ENCODE measurements at places on chromosomes 6 and 20.

DNA sequence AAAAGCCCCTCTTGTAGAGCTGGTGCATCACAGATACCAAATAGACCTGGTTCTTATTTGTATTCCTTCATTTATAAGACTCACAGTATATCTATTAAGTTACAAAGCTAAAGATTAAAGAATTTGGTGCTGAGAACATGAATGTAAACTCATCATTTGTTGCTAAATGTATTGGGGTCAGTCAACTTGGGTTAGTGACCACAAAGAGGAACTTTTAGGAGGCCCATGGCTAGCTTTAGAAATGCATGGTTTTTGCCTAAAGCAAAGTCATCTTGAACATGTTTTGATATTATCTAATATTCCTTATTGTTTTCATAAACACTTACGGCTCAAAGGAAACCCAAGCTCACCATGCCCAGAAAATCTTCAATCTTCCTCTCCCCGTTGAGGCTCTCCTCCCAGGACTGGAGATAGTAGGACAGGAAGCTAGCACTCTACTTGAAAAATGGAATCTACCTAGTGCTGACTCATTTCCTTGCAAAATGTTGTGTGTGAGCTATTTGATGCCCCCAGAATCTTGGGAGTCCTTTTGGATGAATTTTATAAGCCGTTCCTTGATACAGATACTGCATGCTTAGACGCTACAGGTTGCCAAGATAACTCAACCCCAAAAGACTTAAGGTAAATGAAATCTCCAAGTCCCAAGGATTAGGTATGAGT lies 121.4 kb downstream of the BMP2 start:
- no peak for DNase-seq

DNA sequence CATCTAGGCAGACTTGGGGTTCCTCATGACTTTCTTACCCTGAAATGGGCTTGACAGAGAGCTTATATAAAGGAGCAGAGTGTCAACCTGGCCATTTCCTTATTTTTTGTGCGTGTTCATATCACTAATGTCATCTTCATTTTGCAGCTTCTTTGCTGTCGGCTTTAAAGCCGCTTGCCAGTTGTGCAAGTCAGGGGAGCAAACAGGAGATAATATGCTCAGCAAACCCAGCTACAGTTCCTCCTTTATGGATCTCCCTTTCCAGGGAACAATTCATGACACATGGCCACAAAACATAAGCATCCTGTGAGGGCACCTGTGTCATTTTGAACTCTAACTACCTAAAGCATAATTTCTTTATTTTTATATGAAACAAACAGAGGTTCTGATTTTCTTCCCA lies 6.5 kb upstream of the TUBB2B start:
- no peak for DNase-seq

DNA sequence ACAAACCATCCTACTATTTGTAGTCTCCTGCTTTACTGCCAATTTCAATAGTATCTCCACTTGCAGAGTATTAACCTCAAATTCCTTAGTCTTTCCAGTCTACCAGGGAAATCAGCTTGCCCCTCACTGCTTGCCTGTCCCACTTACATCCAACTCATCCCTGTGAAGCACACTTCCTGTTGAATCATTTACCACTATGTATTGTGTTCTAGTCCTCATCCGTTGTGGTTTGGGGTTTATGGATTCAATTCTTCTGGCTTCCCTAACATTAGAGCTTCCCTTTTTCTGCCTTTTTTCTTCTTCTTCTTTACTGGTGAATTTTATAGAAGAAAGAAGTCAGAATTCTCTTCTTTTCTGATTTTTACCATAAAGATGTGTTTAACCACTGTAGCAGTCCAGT lies 5.1 kb upstream of the TXLNB start:
- no peak for DNase-seq

DNA sequence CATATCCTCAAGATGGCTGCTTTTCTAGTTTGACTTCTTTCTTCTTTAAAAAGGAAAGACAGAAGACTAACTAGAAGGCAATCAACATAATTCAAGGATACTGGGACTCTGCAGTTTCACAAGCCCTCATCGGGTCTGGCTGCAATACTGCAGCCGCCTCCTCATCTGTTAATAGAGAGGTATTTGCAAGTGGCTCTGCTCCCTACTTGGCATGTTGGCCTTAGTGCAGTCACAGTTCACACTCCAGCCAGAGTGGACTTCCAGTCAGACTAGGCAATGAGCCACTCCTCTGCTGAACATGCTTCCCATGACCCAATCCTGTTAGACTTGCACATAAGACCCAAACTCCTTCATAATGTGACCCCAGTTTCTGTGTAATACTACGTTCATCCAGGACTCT lies 141.9 kb upstream of the ENPP5 start:
- DNase-seq = no peak

DNA sequence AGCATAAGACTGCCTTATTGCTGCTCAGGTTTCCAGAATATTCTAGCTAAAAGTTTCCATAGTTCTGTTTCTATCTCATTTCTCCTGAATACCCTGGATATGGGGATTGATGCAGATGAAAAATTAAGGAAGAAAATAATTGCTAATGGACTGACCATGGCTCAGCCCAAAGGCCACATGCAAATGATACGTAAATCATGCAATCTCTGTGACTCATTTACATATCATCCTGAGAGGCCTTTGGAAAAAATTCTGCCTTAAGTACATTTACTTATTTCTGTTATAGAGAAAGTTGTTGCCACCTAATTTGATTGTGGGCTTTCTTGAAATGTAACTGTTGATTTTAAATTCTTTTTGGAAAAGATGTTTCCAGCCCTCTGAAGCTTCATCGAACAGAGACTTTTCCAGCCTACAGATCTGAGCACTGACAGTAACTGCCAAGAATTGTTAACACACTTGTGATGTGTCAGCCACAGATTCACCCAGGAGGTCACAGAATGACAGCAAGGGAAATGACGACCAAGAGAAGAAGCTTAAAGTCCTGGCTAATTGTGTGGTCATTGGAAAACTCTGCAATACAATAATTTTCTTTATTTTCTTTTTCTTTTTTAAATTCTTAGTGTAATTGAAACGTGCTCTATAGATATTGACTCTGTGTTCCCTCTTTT lies 174.8 kb downstream of the DOK5 start:
- no peak for DNase-seq

GRCh38 chr6:44377971-44378370 lies 9.5 kb upstream of the CDC5L start:
- no peak for DNase-seq

- peak; percentile 63 for DNase-seq
Observed at GRCh38 chr6:52063584-52064344, 23.6 kb downstream of the PKHD1 start.

DNA sequence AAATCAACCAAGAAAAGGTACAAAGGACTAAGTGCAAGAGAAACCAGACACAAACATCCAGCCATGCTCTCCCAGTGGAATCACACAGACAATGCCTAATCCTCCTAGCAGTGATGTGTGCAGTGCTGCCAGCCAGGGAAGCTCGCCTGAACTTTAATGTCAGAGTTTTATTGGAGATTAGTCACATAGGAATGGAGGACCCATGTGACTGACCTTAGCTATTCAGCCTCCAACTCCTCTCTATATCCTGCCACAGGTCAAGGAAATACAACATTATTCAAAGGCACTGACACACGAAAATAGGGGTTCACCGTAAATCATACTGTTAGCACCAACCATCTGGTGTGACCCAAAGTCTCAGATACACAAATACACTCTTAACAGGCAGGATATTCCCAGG lies 684.6 kb downstream of the DOK5 start:
- no peak for DNase-seq

GRCh38 chr6:7914311-7914710 lies 3.7 kb upstream of the TXNDC5 start:
- no peak for DNase-seq

DNA sequence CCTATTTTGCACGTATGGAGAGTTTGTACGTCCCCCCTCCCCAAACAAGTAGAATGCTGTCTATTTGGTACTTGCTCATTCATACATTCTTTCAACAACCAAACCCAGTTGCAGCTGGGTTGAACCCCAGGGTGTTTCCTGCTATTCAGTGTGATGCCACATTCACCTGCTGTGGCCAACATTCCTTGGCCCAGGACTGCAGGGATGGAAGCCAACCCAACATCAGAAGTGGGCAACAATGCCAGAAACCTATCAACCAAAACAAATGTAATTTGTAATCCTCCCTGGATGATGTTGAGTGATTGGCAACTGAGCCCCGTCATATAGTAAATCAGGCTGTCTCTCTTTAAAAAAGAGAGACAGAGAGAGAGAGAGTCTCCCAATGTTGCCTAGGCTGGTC lies 8.9 kb downstream of the NT5E start:
- DNase-seq = no peak

GRCh38 chr20:4781637-4782377 lies 60.1 kb downstream of the PRND start:
- DNase-seq = no peak

DNA sequence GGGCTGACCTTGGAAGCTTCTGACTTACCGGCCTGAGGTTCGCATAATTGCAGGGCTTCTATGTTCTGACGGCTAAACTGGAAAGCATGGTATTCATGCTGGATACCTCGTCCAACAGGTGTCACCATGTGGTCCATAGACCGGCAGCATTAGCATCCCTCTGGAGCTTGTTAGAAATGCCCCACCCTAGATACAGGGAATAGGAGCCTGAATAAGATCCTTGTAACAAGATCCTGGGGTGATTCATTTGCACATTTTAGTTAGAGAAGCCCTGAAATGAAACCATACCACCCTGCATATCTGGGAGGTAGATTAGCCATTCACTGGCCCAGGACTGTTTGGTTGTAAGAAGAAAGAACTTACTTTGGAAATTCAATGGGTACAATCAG lies 77.7 kb downstream of the TMEM170B start:
- no peak for DNase-seq

GRCh38 chr6:83008626-83009025 lies 57.0 kb downstream of the UBE3D start:
- DNase-seq = no peak

- DNase-seq = no peak
Observed at GRCh38 chr6:125899726-125900182, 56.8 kb upstream of the HINT3 start.

DNA sequence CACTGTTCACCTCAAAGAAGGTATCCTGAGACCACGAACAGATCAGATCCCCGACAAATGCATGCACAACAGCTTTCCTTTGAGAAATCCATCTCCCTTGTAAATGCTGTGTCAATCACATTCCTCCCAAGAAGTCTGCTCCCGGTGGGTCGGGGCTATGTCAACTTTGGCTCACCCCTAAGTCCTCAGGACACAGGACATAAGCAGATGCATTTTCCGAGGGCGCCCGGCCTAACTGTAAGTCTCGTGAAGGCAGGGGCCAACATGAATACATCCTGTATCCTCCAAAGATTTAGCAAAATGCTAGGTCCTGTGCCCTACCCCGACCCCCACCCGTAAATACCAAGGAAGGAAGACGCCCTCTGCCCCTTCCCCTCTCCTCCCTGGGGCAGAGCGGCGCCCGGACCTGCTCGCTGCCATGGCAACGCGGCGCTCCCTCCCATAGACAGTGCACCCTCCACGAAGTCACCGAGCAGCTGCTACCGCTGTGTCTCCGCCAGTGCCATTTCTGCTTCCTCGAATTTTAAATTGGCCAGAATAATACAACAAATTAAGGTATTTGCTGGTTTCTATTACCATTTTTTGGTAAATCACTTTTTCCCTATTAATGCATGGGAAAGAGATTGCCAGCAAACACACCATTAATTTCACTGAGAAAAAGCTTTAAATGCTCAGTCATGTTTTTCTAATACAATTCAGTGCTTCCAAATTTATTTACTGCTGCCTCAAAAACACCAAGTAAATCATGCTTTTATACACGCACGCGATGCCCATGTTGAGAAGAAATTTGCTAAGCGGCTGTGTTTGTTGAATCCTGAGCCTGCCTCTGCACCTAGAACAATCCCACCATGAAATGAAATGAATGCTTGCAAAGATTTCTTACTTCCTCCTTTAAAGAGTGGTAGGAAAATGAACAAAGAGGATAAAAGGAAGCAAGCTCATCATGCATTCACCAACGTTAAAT lies 100.6 kb downstream of the PCSK2 start:
- DNase-seq = no peak

DNA sequence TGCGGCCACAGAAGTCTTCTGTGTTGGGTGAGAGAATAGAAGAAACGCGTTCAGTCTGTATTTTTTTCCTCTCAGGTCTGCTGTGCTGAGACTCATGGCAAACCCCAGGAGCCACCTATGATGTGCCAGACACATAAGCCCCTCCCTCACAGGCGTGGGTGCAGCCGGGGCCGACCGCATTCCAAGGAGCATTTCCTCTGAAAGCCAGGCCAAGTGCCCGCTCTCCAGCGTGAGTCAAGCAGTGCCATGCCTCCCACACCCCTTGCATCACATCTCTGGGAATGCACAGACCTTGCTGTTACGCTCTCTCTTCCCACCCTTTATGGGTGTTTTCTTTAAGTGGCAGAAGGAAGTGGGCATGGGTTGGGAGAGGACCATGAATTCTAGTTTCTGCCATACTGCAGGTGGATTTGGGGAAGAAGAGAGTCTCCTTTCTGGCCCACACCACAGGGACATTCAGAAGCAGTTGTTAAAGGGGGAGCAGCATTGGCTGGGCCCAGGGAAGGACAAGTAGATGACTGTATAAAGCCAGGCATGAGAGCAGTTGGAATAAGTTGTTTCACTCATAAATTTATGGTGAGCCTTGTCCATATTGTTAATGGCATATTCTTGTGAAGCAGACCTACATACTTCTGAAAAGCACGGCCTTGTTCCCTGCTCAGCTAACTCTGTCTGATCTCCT lies 37.1 kb upstream of the TFAP2A start:
- peak; percentile 75 for DNase-seq

GRCh38 chr6:28525496-28526039 lies at the start of gene GPX5:
TSS of gene GPX5 (plus strand) at chr6:28525881. CDS start at chr6:28526014, 133 bp downstream.
- no peak for DNase-seq

DNA sequence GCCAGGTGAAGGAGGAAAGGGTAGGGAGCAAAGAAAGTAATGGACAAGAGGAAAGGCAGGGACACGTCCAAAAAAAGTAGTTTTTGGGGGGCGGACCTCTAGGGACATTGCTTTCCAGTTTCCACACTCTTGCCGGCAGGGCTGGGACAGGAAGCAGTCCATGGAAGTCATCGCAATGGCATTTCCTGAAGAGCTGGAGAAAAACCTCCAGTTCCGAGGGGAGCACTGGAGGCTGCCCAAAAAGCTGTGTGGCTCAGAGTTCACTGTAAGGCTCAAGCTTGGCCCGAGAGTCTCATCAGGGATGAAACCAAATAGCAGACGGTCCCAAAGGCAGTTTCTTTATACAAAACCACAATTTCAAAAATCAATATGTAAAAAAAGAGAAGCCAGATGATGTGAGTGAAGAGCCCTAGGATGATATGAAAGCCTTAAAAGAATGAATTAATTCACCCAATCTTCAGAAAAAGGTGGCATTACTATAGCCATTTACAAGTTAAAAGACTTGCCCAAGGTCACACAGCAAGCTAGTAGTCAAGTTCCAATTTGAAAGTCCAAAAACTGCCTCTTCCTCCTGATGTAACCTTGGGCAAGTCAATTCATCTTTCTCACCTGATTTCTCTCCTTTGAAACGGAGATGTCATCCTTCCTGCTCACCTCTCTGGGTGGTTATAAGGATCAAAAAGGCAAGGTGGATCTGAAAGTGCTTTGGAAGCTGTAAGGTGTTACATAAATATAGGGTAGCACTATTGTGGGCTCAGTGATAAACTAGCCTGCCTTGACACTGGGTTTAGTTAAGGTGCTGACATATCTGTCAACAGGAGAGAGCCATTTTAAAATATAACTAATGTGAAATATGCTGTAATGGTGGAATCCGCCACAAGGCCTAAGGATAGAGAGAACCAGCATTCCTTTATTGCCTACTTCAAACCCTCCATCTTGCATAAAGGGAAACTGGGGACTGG lies 9.1 kb downstream of the BCL2L1 start:
- no peak for DNase-seq

Data from ascending aorta (tissue), 2 donors.